Aortic smooth muscle cell (primary cell): ENCODE measurements at places on chromosomes 3 and 15. TPM values are rescaled to one million over a fixed set of nuclear protein-coding genes. Genes with fewer than 3 reads are reported as not detected.

INSYN1 gene
- 3.0 and 5.2 TPM in 2 replicates for total RNA-seq

SLITRK3 gene
- total RNA-seq: 0.19 TPM in 1 of 2 replicates, not detected in the other

FGD5 gene
- total RNA-seq: 2.6 and 5.4 TPM in 2 replicates

RPS17 gene
- 2,003 and 2,051 TPM in 2 replicates for total RNA-seq

SH2D7 gene
- total RNA-seq: not detected in 2 replicates

MAP6D1 gene
- total RNA-seq: 0.25 and 0.66 TPM in 2 replicates

PPM1M gene
- total RNA-seq: 18.1 and 19.5 TPM in 2 replicates

FSIP1 gene
- 1.2 and 1.5 TPM in 2 replicates for total RNA-seq

MTHFS gene
- 11.6 and 12.9 TPM in 2 replicates for total RNA-seq

CSNK1G1 gene
- 20.6 and 24.4 TPM in 2 replicates for total RNA-seq

VGLL3 gene
- total RNA-seq: 14.5 and 17.8 TPM in 2 replicates

DUOXA2 gene
- not detected in 2 replicates for total RNA-seq

ZNF770 gene
- 21.3 and 22.2 TPM in 2 replicates for total RNA-seq

PLA2G4E gene
- not detected in 2 replicates for total RNA-seq

PRR20G gene
- total RNA-seq: not detected in 2 replicates

RASGRP1 gene
- total RNA-seq: 0.12 TPM in 1 of 2 replicates, not detected in the other

SLC12A1 gene
- total RNA-seq: not detected in 2 replicates

CCDC9B gene
- 102 and 109 TPM in 2 replicates for total RNA-seq

TMEM108 gene
- total RNA-seq: not detected in 2 replicates

RPP14 gene
- total RNA-seq: 12.4 and 12.7 TPM in 2 replicates

PARP3 gene
- total RNA-seq: 45.7 and 58.0 TPM in 2 replicates

LIPH gene
- 0.87 and 2.0 TPM in 2 replicates for total RNA-seq

HTR3E gene
- total RNA-seq: not detected in 2 replicates

GMNC gene
- under 0.01 TPM in 1 of 2 replicates, not detected in the other for total RNA-seq

RBP2 gene
- not detected in 2 replicates for total RNA-seq

P2RY1 gene
- total RNA-seq: 1.2 and 1.7 TPM in 2 replicates

MTFMT gene
- 9.3 and 14.3 TPM in 2 replicates for total RNA-seq

NPAP1 gene
- total RNA-seq: not detected in 2 replicates

GCSAM gene
- total RNA-seq: not detected in 2 replicates

SELENOS gene
- 74.2 and 90.8 TPM in 2 replicates for total RNA-seq

ZNF501 gene
- total RNA-seq: 6.1 and 7.3 TPM in 2 replicates

CXCR6 gene
- not detected in 2 replicates for total RNA-seq

ZIC1 gene
- total RNA-seq: under 0.01 TPM in 1 of 2 replicates, not detected in the other

ISLR2 gene
- total RNA-seq: not detected in 2 replicates

GATM gene
- total RNA-seq: 0.37 and 0.40 TPM in 2 replicates

NOP10 gene
- total RNA-seq: 247 and 255 TPM in 2 replicates

ADPRH gene
- 3.6 and 4.0 TPM in 2 replicates for total RNA-seq

PDZRN3 gene
- total RNA-seq: 53.7 and 59.6 TPM in 2 replicates
